ENCODE measurements at places on chromosomes 3 and 15.
A peak's percentile ranks its signal among the peaks of the same experiment; 100 is the strongest.

DNA sequence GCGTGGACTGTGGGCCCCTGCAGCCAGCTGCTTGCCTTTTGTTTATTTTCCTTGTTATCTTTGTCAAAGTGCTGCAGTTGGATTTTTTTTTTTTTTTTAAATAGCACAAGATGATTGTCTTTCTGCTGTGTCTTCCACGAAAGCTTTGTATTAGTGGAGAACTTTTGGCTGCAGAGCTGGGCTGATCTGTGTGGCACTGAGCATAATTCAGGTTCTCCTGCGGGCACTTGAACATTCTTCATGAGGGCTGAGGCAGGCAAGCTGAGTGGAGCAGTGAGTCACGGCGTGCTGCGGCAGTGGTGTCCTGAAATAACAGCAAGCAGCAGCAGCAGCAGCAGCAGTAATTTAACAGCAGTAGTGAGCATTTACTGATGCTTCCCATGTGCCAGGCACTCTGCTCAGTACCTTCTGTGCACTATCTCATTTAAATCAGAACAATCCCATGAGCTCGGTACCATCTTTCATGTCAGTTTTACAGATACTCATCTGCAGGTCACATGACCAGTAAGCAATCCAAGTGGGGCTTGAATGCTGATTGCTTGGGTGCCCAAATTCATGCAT is 45.8 kb downstream of the MITF start:
- DNase-seq, result no peak

GRCh38 chr3:31213869-31214486 is 318.7 kb upstream of the STT3B start:
- DNase-seq, result no peak

GRCh38 chr3:36312351-36312750 is 68.0 kb upstream of the STAC start:
- DNase-seq, result no peak

GRCh38 chr3:195956577-195956976 is 48.2 kb upstream of the TNK2 start:
- no peak for DNase-seq

- no peak for DNase-seq
Observed at GRCh38 chr3:131551761-131552160, 49.0 kb upstream of the MRPL3 start.

DNA sequence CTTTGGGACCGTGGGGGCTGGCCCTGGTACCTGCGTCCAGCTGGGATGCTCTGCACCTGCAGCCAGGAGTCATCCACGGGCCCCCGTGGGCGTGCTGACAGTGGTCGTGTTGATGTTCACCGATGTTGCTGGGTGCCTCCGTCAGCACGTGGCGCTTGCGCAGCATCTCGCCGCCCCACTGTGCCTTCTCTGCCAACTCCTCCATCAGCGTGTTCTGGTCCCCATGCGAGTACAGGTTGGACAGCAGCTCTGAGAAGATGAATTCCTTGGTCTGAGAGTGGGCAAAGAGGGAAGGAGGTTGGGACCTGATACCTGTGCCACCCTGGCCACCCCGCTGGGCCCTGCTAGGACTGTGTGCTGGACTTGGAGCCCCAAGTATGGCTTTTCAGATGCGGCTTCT is 61.4 kb downstream of the ADAMTS7 start:
- no peak for DNase-seq

DNA sequence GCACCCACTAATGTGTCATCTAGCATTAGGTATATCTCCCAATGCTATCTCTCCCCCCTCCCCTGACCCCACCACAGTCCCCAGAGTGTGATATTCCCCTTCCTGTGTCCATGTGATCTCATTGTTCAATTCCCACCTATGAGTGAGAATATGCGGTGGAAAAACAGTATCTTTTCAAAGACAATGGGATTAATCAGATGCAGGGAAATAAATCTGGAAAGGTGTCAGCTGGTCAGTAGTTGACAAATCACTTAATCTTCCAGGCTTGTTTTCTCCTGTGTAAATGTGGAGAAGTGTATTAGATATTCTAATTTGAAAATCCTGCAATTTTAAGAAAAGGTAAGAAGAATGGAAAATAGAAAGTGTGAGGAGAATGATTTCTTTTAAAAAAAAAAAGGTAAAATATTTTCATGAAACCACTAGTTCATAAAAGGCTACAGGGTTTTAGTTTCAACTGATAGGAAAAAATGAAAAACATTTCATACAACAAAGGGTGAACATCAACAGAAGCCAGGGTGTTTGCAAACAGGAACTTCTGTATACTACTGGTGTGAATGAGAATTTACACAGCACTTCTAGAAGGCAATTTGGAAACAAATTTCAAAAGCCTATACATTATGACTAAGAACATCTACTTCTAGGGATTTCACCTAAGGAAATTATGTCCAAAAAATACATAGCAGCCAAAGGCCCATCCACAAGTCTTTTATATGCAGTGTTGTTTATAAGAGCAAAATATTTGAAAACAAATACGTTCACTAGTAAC is 113.5 kb downstream of the CBLB start:
- no peak for DNase-seq

- DNase-seq, result no peak
Observed at GRCh38 chr15:85351965-85352364, 28.4 kb upstream of the AKAP13 start.

DNA sequence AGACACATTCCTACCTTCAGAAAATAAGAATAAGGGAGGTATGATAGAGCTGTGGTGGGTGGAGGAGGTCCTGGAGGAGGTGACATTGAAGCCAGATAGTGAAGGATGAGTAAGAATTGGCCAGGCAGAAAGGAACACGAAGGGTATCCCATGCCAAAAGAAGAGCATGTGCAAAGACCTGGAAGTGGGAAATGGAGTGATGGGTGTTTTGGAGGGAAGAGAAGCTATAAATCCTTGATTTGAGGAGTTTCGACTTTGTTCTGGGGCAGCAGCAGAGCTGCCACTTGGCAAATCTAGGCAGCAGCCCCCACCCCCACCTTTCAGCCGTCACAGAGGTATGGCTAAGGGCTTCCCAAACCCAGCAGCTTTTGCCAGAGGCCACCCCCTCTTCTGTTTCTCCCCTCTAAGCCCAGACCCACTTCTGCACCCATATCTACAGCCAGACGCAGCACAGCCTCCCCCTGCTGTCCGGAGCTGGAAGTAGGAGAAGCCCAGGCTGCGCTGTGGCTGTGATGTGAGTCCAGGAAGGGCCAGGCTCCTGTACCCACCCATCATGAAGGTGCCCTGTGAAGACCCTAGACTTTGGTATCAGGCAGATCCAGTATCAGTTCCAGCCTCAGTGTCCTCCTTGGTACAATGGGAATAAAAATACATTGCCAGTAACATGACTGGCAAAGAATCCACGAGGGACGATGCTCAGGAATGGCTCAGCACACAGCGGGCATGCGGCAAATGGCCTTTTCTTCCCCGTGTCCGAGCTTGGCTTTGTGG is 188.7 kb upstream of the LINGO1 start:
- no peak for DNase-seq

GRCh38 chr3:31770822-31771326 is 210.2 kb downstream of the OSBPL10 start:
- DNase-seq, result no peak

DNA sequence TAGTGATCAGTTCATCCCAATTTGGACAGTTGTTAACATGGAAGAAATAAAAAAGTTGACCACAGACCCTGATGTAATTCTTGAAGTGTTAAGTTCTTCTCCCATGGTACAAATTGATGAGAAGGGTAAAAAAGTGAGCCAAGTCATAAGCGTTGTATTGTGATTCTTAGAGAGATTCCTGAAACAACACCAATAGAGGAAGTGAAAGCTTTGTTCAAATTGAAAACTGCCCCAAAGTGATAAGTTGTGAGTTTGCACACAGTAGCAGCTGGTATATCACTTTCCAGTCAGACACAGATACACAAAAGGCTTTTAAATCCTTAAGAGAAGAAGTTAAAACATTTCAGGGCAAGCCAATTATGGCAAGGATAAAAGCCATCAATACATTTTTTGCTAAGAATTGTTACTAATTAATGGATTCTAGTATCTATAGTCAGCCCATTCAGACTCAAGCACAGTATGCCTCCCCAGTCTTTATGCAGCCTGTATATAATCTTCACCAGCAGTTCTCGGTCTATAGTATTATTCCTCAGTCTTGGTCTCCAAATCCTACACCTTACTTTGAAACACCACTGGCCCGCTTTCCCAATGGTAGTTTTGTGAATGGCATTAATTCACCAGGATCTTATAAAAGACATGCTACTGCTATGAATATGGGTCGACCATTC is 38.2 kb downstream of the CDIN1 start:
- DNase-seq, result no peak

DNA sequence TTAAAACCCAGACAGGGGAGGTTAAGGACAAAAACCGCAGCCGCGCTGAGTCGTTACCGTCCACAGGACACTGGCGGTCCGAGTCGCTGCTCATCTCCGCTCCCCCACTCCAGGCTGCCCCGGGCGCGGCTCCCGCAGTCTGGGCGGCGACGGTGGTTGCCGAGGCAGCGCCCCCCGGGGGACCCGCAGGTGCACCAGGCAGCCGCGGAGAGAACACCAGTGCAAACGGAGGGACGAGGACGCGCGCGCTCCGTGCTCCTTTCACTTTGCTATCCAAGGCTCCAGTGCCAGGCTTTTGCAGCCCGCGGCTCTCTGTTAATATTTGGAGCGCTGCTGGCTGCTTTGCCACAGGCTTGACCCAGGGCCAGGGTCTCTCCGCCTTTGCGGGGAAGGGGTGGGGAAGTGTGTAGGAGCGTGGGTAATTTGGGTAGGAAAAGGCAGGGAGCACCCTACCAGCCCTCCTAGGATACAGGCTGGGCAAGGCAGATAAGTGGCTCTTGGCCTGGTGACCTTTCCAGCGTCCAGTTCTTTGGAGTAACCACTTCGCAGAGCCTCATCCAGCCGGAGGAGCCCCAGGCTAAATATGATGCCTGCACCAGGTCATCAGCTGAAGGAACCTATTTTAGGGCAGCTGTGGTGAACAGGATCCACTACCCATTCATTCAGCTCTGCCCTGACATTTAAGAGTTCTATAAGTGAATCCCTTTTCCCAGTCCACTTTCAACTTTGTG is at the start of gene GADL1:
Gene GADL1 (minus strand): TSS at position 141 of the 731 bp plus-strand sequence. CDS start 47 bp downstream, at position 94.
- DNase-seq, result peak; percentile 3

DNA sequence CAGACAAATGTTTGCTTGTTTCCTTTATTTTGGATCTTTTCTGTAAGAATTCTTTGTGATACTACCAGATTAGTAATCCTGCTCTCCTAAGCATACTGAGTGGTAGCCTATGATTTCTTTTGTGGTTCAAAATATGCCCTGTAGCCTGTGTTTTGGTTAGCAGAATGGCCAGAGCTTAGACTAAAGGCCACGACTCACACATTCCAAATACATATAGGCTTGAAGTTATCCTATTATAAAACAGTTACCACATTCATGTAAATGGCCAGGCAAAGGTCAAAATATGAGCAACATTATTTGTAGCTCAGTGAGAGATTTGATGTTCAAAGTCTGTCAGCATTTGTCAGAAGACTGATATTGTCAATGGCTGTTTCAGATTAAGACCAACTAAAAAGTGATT is 84.5 kb downstream of the MITF start:
- no peak for DNase-seq

DNA sequence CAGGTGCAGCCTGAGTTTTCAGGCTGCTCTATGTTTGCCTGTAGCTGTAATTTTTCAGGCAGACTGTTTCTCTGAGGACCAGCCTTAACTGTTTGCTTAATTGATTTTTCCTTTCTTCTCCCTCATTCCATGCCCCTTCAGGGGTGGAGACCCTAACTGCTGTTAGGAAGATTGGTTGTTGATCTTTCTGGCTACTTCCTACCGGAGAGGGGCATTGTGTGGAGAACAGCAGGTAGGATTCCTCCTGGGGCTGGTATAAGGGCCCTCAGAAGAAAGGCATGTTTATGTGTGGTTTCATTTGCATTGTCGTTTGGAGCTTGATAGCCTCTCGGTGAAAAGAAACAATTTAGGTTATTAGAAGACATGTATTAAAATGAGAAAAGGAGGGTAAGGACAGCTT is 56.9 kb upstream of the GOLGA6L2 start:
- DNase-seq, result no peak

- no peak for DNase-seq
Observed at GRCh38 chr3:37765591-37766488, 95.8 kb upstream of the CTDSPL start.

DNA sequence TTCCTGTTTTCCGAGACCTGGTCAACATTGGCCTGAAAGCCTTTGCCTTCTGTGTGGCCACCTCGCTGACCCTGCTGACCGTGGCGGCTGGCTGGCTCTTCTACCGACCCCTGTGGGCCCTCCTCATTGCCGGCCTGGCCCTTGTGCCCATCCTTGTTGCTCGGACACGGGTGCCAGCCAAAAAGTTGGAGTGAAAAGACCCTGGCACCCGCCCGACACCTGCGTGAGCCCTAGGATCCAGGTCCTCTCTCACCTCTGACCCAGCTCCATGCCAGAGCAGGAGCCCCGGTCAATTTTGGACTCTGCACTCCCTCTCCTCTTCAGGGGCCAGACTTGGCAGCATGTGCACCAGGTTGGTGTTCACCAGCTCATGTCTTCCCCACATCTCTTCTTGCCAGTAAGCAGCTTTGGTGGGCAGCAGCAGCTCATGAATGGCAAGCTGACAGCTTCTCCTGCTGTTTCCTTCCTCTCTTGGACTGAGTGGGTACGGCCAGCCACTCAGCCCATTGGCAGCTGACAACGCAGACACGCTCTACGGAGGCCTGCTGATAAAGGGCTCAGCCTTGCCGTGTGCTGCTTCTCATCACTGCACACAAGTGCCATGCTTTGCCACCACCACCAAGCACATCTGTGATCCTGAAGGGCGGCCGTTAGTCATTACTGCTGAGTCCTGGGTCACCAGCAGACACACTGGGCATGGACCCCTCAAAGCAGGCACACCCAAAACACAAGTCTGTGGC is 16.9 kb downstream of the TMEM43 start:
- DNase-seq, result no peak

- DNase-seq, result no peak
Observed at GRCh38 chr15:74136540-74136813, 6.1 kb downstream of the ISLR2 start.

DNA sequence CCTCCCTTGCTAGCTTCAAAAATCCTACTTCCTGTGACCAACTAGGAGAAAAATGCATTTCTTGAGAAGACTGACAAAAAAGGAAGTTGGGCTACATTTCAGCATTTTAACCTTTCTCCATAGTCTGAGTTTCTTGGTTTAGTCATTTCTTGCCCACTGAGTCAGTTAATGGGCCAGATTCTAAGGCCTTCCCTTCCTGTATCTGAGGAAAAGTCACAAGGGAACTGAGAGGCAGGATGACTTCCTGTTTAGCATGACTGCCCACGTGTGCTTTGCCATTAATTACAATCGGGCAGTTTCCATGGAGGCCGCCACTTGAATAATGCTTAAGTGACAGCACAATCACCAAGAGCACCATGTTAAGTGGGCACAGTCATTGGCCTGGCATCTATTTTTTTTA is 794.4 kb upstream of the LMCD1 start:
- no peak for DNase-seq

DNA sequence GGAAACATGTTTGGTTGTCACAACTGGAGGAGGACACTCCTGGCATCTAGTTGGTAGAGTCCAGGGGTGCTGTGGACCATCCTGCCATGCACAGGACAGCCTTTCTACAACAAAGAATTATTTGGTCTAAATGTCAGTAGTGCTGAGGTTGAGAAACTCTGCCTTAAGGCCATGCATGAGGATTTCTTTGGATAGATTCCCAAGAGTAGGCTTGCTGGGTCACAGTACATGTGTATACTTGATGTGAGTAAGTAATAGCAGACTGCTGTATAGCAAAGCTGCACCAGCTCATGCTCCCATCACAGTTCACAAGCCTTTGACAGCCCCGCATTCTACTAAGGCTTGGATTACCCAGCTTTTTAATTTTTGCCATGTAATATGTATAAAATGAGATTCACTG is 151.3 kb downstream of the MFSD1 start:
- no peak for DNase-seq
